ENCODE measurements at places on chromosomes 16 and 17. TPM values are rescaled to one million over a fixed set of nuclear protein-coding genes. Genes with fewer than 3 reads are reported as not detected.

Gene TEKT5
- not detected for total RNA-seq

Gene PRSS27
- total RNA-seq = 5.0 TPM

Gene TSR1
- total RNA-seq = 81.1 TPM

DNA sequence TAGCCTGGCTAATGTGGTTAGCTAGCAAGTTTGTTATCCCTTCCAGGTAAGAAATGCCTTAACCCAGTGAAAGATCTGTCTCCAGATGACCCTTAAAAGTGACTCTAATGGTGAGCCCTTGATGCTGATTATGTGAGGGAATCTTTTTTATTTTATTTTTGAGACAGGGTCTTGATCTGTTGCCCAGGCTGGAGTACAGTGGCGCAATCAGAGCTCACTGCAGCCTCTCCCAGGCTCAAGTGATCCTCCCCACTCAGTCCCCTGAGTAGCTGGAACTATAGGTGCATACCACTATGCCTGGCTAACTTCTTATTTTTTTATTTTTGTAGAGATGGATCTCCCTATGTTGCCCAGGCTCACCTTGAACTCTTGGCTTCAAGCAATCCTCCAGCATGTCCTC, 10.8 kb upstream of the HP start:
- no peak for DNase-seq

DNA sequence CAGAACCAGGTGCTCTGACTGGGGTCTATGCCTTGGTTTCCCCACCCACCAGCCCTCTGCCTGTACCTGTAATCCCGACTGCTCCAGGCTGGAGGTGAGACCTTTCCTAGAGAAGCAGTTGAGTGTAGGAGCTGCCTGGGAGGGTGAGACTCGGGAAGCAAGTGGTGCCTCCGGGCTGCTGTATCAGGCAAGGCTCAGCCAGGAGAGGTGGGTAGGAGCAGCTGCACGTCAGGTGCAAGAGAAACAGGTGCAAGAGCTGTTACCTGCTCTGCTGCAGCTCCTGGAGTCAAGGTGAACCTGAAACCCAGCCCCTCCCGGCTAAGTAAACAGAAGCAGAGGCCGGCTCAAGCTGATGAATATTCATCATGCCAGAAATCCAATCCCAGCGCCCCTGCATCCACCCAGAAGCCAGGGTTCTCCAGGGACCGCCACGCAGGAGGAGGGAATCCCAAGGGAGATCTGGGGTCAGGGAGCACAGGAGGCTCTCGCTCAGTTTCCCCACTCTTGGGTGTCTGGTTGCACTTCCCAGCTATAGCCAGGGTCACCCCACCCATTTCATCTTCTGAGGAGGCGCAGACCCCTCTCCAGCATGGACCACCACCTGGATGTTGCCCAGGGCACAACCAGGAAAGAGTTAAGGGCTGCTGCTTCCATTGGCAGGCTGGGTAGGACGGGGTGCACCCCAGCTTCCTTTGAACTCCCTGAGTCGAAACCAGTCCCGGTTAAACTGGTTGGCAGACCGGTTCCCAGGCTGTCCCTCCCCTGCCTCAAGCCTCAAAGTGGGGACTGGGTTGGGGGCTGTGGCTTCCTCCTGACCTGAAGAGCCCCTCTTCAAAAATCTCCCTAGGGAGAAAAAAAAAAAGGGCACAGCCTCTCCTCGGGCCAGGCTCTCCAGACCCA, at the start of gene PRR15L:
Gene PRR15L, minus strand, starts transcription at position 293 of the 900 bp plus-strand sequence. CDS start 4,649 bp downstream, outside the sequence.
- DNase-seq = peak; percentile 84
